ENCODE measurements at places on chromosomes 16 and 17.

DNA sequence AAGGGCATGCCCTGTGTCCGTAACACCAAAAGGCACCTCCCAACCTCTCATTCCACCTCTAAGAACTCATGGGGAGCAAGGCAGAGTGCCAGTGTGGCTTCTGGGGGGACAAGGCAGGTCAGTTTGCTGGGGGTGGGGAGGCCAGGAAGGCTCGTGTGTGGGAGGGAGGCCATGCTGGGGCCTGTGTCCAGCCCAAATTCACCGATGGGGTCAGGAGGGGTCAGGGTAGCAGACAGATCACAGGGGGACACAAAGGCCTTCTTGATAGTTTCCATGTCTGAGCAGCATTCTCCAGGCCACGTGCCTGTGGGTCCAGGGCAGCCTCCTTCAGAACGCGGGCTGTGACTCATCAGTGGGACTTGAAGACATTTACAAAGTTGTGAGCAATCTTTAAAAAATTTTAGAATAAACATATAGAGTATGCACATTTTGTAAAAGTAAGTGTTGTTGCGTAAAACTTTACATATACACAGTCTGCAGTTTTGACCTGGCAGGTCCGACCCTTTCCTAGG lies 20.9 kb downstream of the SPACA3 start:
- no peak for DNase-seq

DNA sequence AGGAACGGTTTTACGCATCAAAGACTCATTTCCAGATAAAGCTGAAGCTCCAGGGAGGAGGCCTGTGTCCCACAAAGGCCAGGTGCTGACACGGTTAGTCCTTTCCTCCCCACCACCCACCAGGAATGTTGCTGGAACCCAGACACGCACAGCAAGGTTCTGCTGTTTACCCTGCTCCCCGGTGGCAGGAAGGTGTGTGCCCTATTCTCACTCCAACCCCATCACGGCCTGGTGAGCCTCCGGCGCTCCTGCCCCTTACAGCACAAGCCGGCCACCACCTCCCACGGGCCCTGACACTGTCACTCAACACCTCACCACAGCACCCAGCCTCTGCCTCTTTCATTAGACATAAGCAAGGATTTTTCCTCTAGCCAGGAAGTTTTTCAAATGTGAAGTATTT lies 47.8 kb downstream of the ANKRD11 start:
- DNase-seq = no peak

DNA sequence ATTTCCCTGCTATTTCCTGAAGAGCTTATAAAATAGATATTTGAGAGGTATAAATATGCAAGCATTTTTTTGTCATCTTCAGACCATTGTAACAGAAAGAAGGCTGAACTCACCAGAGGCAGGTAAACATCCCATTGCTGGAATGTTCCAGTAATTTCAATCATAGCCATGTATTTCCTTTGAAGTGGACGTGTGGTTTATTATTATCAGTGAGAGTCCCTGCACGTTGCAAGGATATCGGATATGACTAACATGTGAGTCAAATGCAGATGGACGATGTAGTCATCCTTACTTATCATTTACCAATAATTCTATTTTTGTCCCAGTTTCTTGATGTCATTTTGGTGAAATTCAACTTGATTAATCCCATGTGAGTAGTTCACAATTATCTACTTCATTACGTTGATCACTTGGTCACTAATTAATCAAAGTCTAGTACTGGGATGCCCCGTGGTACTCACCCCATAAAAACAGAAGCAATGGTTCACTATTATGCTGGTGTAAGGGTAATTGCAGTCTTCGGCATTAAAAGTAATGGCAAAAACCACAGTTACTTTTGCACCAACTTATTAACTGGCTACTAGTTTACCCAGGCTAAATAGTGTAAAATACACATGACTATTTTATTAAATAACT lies 89.5 kb downstream of the VAT1L start:
- DNase-seq = no peak

- no peak for DNase-seq
Measured at GRCh38 chr17:21119247-21119918, 7.4 kb upstream of the DHRS7B start.

- DNase-seq = no peak
Measured at GRCh38 chr17:6639586-6640535, 650 bp downstream of the KIAA0753 start.

DNA sequence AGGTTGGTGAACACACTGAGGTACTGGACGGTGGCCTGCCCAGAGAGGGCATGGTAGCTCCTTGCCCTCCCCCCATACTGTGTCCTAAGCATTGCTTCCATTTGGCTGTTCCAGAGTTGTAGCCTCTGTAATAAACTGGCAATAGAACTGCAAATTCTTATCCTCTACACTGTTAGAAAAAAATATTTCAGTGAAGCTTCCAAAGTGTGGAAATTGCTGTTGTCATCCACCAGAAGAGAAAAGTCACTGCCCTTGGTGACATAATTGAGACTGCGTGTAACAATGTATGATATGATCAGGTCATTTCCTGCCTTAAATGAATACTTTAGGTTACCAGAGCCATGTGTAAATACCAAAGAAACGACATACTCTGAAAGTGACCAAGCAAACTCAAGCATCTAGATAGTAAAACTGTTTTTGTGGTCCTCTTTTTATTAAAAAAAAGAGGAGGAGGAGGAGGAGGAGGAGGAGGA lies 65.9 kb downstream of the CEP95 start:
- DNase-seq = no peak

- no peak for DNase-seq
Measured at GRCh38 chr16:17252701-17253100, 218.1 kb downstream of the XYLT1 start.

- no peak for DNase-seq
Measured at GRCh38 chr17:60496041-60496440, 30.0 kb downstream of the APPBP2 start.

DNA sequence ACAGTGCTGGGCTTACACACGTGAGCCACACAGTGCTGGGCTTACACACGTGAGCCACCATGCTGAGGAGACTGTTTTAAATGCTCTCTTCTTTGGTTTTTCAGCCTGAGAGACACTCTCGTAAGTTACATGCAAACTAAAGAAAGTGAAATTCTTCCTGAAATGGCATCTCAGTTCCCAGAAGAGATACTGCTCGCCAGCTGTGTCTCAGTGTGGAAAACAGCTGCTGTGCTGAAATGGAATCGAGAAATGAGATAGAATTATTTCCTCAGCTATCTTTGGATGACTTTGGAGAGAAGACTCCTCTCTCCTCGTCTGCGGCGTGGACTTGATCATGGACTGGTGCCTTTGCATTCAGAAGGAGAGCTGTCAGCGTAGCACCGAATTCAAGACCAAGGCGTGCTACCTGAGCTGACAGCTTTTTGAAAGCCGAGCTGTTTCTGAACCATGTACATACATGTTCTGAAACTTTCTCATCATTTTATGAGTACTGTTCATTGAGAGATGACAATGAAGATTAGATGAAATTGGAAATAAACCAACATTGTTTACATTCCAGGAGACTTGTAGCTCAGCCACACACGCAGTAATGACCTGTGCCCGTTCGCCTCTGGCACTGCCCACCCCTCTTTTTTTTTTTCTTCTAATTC lies 21.6 kb upstream of the ENDOV start:
- DNase-seq = no peak

- no peak for DNase-seq
Measured at GRCh38 chr17:63707151-63707550, 7.2 kb upstream of the LIMD2 start.

DNA sequence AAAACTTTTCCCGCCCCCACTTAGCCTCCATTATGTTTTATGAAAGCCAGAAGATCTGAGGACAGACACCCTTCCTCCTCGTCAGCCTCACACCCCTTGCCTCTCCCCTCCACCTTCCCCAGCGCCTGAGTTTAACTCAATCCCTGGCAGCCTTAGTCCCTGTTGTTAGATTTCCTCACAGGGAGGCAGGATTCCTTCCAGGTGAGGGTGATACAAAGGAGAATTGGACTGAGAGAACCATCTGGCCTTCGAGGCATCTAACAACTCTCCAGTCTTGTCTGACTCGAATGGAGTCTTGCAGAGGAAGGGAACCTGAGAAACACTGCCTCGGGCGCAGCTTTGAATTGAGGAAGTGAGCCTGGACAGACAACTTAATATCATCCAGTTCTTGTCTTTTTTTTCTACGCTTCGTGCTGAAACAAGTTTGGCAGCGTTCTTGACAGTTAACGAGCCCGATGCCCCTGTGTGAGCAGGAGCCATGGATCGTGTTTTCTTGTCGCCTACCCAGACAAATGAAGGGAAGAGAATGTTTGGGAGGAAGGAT lies 1.3 kb upstream of the ZNF768 start:
- no peak for DNase-seq

GRCh38 chr16:58187092-58187491 lies 10.8 kb downstream of the CSNK2A2 start:
- DNase-seq = no peak

DNA sequence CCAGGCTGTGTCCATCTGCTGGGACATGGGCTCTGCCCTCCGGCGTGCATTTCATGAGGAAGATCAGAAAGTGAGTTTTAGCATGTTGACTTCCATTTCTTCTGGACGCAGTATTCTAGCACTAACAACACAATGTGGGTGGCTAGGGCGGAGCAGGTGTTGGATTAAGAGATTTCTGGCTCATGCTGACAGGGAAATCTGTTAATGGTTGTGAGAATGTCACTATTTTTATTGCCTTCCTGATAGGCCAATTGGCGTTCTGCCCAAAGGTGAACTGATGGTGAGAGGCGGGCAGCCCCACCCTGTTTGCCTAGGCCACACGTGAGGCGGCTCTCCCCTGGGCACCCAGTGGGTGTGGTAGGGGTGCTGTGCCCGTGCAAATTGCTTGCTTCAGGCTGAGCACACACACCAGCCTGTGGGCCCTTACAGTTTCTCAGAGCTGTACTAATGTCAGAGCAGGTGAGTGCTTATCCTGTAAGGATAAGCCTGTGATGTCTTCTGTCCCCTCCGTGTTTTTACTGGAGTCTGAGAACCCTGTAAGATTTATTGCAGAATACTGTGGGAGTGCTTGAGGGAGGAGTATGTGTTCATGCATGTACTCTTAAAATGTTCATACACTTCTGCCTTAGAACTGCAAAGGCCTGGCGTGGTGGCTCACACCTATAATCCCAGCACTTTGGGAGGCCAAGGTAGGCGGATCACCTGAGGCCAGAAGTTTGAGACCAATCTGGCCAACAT lies 30.9 kb downstream of the PGS1 start:
- peak; percentile 76 for DNase-seq

- no peak for DNase-seq
Measured at GRCh38 chr16:1082952-1083675, 10.6 kb downstream of the SSTR5 start.

DNA sequence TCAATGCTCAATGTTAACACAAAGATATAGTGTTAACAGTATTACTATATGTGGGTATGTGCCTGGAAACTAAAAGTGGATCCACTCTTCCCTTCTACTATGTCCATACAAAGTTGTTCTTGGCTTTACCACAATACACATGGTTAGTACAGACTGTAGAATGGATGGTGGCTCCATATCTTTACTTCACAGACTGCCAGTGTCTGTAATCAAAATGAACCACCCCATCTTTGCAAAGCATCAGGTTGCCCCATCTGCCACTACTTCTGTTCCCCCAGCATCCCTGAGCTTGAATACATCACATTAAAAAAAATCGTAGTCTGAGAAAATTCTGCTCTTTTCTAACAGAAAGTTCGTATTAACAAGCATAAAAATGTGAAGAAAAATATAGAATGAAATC lies 30.0 kb downstream of the USP32 start:
- DNase-seq = peak; percentile 65

GRCh38 chr17:32278815-32279214 lies 13.2 kb downstream of the RHBDL3 start:
- DNase-seq = no peak
